T-helper 1 cell treated with Interleukin-12 subunit alpha and Interleukin-12 subunit beta and Interleukin-4 antibody, amounts not matched to agents 30 ng/mL and 1 ng/mL, for 36 hours (primary cell): ENCODE measurements at places on chromosomes 7 and 10. TPM values are rescaled to one million over a fixed set of nuclear protein-coding genes. Genes with fewer than 3 reads are reported as not detected.

Gene CUZD1
- total RNA-seq, result 3.0 and 3.4 TPM in 2 replicates

Gene LIPJ
- total RNA-seq, result 0.10 TPM in 1 of 2 replicates, not detected in the other

Gene C10orf53
- not detected in 2 replicates for total RNA-seq

Gene WASL
- total RNA-seq, result 8.5 and 9.1 TPM in 2 replicates

Gene TLX1
- total RNA-seq, result not detected in 2 replicates
